NT2/D1 (cell line): ENCODE measurements at places on chromosomes 1 and 21.

DNA sequence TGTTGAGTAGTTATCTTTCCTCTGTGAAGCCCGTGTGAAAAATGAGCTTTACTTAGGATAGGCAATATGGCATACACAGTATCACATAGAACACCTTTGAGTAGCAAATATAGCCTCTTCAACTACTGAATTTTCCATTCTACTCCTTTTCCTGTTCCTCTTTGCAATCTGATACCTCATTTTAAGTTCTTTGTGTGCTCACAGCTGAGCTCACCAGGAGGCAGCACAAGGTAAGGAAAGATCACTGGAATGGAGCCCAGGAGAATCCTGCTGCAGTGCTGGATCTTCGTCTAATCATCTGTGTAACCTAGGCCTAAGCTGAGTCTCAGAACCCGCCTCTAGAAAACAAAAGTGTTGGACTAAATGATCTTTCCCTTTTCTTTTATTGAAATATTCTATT, 171.0 kb downstream of the LRRC40 start:
- peak; percentile 78 for DNase-seq

GRCh38 chr1:188188317-188188716, 1359.6 kb downstream of the PLA2G4A start:
- DNase-seq: no peak

- DNase-seq: no peak
These were observed 25.2 kb upstream of the DYRK1A start for GRCh38 chr21:37341254-37341960.

DNA sequence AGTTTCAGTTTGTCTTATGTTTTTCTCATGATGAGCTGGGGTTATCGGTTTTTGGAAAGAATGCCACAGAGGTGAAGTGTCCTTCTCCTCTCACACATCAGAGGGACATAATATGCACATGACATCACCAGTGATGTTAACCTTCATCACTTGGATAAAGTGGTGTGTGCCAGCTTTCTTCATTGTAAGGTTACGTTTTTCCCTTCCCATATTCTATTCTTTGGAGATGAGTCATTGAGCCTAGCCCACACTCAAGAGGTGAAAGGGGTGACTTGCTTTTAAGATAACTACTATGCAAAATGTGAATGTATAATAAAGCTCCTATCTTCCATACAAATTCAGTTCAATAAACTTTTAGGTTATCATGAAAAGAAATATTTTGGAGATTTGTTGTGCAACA, 36.7 kb upstream of the MAGI3 start:
- DNase-seq: no peak

- no peak for DNase-seq
These were observed 43.7 kb upstream of the EXOSC10 start for GRCh38 chr1:11143401-11143800.

GRCh38 chr1:178552856-178553255, 39.9 kb downstream of the TEX35 start:
- DNase-seq: no peak

GRCh38 chr1:14611792-14612191, 13.3 kb downstream of the KAZN start:
- no peak for DNase-seq

DNA sequence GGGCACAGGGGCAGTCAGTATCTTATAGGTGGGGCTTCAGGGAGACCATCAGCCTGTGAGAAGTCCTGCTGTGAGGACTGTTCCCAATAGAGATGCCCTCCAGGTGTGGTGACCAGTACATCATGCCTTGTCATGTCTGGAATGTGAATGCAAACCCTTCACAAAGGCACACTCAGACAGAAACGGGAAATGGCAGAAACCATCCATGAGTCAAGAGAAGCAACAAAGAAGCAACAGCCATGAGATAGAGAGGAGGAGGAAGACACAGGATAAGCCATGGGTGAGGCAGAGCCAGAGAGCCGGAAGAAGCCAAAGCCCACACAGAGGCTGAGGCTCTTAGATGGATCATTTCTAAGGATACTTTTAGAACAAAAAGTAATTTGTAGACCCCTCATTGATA, 20.1 kb upstream of the ZP4 start:
- no peak for DNase-seq

DNA sequence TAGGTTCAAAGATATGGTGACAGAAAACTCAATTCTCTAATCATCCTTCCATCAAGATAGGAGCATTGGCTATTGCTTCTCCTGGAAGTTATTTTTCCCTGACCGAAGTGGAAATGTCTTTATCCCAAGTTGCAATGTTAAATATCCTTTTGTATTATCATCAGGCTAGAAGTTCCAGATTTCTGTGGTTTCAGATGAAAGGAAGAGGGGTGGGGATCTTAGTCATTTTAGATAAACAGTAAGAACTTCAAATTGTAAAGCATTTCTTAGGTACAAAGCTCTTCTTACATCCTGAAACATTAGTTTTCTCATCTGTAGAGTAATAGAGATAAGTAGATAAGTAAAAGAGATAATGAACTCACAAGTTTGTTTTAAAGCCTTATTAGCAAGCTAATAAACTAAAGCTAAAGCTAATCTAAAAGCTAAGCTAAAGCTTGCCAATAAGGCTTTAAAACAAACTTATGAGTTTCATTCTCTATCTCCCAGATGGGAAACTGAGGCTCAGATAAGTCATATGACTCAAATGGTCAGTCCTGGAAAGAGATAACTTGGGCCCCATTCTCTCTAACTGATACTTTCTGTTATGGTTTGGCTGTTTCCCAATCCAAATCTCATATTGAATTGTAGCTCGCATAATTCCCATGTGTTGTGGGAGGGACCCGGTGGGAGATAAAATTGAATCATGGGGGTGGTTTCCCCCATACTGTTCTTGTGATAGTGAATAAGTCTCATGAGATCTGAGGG, 99.2 kb upstream of the KCNK2 start:
- no peak for DNase-seq

- DNase-seq: peak; percentile 79
These were observed 10.7 kb downstream of the PIGR start for GRCh38 chr1:206935491-206936067.

- no peak for DNase-seq
These were observed 607 bp upstream of the FAAH start for GRCh38 chr1:46393510-46393909.

DNA sequence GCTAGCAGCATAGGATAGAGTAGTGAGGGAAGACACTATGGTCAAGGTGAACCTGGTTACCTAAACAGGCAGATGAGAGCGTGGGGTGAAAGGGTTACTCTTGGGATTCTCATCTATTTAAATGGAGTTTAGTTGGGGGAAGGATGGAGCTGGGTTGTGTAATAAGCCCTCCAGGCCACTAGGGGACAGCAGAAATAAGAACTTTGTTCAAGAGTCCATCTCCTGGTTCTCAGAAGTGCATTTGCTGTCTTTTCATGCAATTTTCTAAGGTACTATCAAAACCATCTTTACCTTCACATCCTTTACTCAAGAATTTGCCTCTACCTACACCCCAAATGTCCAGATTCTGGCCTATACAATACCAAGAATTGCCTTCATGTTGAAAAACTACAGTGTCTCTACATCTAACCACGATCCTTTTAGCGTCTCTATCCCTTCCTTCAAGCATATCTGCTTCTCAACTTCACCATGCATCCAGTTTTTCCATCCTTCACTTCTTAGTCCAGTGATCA, 28.0 kb downstream of the SLAMF1 start:
- DNase-seq: no peak

GRCh38 chr1:201360486-201360885, 17.0 kb downstream of the TNNT2 start:
- DNase-seq: no peak

- no peak for DNase-seq
These were observed 63.1 kb upstream of the SLC2A1 start for GRCh38 chr1:43021547-43022474.

DNA sequence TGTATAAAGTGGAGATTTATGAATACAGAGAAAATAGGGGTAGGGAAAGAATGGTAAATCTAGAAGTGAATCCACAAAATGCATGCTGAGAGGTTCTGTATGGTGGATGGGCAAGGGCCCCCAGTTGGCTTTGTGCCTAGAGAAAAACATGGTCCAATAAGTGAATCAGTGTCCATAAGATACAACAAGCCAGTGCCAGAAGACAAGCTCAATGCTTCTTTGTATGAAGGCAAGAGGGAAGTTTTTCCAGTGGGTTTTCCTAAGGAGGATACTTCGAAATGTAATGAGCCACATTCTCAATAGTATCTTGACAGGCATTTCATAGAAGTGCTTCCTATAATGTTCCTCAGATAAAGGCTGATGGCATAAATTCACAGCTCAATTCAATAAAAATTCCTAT, 169.4 kb upstream of the HMCN1 start:
- no peak for DNase-seq

- no peak for DNase-seq
These were observed 529.8 kb upstream of the PRMT6 start for GRCh38 chr1:106526650-106527049.

- DNase-seq: no peak
These were observed 427.0 kb upstream of the PBX1 start for GRCh38 chr1:164131949-164132348.

- DNase-seq: peak; percentile 28
These were observed 15.7 kb upstream of the LUZP1 start for GRCh38 chr1:23184212-23184934.

DNA sequence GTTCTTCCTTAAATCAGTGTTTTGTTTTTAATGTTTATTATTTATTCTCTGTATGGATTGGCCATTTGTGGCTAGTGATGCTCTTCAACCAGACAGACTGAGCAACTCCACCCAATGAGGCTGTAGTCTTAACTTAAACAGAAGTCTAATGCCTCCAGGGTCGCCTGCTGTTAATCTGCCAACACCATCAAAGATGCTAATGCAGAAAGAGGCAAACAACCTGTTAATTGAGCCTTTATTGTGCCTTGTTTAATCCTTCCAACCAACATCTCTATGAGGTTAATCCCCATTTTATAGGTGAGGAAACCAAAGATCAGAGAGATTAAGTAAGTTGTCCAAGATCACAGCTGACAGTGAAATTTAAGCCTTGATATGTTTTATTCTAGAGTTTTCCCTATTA, 79.4 kb upstream of the SSX2IP start:
- DNase-seq: no peak
